Muscle of leg (tissue), 16 donors: ENCODE measurements at places on chromosomes 2 and 18. TPM values are rescaled to one million over a fixed set of nuclear protein-coding genes. Genes with fewer than 3 reads are reported as not detected.

Gene VWA3B
- total RNA-seq, result 0.13 TPM

Gene ALK
- total RNA-seq, result 0.04 TPM

Gene ASB3
- 20.2 TPM for total RNA-seq

Gene CAD
- total RNA-seq, result 16.9 TPM

Gene TGFA
- 0.44 TPM for total RNA-seq

Gene IL36RN
- not detected for total RNA-seq

Gene BCL2L11
- total RNA-seq, result 6.3 TPM

Gene ASNSD1
- 49.7 TPM for total RNA-seq

Gene CTAGE1
- not detected for total RNA-seq

DNA sequence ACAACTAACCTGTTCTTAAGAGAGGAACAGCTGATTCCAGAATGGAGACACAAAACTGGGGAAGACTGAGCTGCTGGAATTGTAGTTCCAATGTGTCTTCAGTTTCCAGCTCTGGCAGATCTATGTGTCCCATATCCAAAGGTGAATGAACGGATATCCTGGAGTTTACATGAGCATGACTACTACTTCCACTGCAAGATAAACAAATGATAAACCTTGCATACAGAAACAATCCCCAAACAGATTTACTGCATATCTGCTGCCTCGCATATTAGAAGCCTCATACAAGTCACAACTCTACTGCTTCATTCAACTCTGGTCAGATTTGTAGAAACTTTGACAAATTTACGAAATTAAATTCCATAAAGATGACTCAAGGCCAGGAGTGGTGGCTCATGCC lies 15.0 kb downstream of the RTTN start:
- no peaks in the 10 kb centered on the region for H3K4me1 ChIP-seq
- no peaks in the 10 kb centered on the region for H3K27me3 ChIP-seq
- H3K27ac ChIP-seq, result no peak overlapping the region
- DNase-seq, result no peak

DNA sequence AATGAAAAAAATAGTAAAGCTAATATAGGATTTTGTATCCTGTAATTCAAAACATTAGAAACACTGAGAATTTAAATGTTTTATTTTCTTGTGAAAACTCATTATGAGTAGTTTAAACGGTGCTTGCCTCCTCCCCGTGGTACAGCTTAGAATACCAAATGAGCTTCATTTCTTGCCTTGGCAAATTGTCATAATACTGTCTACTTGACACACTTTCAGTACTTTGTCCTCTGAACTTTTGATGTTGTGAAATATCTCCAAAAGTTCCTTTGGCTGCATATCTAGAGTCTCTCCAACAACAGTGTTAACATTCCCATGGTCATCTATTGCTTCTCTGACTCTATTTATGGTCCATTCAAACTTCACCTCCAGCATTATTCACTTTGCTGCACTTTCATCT lies 61.9 kb upstream of the EPB41L5 start:
- peaks cover 3% of the 10 kb centered on the region for H3K36me3 ChIP-seq
- DNase-seq, result no peak
- no peaks in the 10 kb centered on the region for H3K4me1 ChIP-seq
- H3K27ac ChIP-seq, result no peak overlapping the region

DNA sequence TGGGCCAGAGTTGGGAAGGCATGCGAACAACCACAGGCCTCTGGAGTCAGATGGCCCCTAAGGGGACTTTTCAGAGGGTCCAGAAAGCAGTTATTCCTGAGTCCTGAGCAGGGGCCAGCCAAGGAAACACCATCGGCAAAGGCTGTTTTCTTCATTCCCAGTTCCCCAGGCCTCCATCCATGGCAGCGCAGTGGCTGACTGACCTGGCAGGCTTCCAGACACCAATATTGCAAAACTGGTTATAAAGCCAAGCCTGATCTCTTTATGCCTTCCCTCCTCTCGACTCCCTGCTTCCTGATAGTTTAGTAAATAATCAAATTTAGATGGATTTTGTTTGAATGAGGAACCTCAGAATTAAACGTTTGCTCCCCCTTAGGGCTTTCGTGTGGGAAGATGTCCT lies 133.4 kb upstream of the ITGA6 start:
- no peaks in the 10 kb centered on the region for H3K36me3 ChIP-seq
- peak; percentile 56 for DNase-seq
- no peak overlapping the region for H3K27ac ChIP-seq
- H3K4me1 ChIP-seq, result peaks cover 10% of the 10 kb centered on the region

DNA sequence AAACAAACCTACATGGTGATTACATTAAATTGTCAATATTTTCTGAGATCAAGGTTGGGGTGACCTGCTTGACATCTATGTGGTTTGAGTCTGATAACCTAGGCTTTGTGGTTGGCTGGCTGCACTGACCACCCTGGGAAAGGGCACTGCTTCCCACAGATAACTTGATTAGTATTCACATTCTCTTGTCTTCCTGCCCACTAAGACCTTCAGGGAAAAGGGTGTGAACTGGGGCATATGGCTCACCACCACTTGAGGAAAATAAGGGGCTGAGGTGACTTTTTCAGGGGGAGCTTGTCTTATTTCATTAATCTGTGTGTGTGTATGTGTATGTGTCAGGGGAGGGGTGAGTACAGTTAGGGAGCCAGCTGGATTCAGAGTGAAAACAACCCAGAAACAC lies 1.5 kb downstream of the SMYD1 start:
- H3K36me3 ChIP-seq, result no peaks in the 10 kb centered on the region
- H3K4me3 ChIP-seq, result peak overlapping the region; percentile 54
- H3K4me1 ChIP-seq, result peaks cover 12% of the 10 kb centered on the region
- peak overlapping the region; percentile 97 for H3K27ac ChIP-seq
- DNase-seq, result no peak

- peaks cover 4% of the 10 kb centered on the region for H3K36me3 ChIP-seq
- no peak overlapping the region for H3K27ac ChIP-seq
- no peak overlapping the region for H3K4me3 ChIP-seq
Measured at GRCh38 chr2:167962436-167963226, 284.8 kb downstream of the STK39 start.

DNA sequence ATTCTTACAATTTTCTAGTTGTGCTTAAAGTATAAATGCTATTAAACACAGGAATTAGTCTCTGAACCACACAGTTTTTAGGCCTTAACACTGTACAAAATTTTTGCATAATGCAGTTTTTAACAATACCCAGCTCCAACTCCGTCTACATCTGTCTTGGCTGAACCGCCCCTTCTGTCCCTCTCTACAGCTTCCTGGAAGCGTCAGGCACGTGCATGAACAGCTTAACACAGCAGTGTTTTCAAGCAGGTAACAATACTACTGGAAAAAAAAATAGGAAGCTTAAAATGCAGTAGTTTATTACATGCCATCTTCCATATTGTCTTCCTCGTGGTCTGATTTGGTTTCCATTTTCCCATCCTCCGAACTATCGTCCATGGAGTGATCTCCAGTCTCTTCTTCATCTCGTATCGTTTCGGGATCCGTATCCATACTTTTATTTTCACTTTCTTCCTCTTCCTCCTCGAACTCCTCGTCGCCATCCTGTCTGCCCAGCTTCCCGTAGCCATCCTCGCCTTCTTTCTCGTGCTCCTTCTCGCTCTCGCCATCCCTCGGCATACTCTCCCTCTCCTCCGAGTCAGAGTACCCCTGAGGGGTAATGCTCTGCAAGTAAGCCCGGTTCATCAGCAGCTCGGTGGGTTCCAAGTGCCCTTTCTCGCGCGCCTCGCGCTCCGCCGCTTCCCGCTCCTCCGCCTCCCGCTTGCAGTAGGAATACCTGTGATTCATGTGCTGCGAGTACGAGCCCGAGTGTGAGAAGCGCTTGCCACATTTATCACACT lies 130.6 kb downstream of the ZEB2 start:
- no peak overlapping the region for H3K4me3 ChIP-seq
- no peaks in the 10 kb centered on the region for H3K4me1 ChIP-seq
- H3K36me3 ChIP-seq, result peaks cover 34% of the 10 kb centered on the region
- no peak for DNase-seq
- no peaks in the 10 kb centered on the region for H3K27me3 ChIP-seq

- H3K4me3 ChIP-seq, result no peak overlapping the region
- no peaks in the 10 kb centered on the region for H3K4me1 ChIP-seq
- H3K27me3 ChIP-seq, result no peaks in the 10 kb centered on the region
- peak; percentile 22 for DNase-seq
- no peaks in the 10 kb centered on the region for H3K36me3 ChIP-seq
Measured at GRCh38 chr18:47346016-47346415, 94.6 kb upstream of the SKOR2 start.

- H3K27me3 ChIP-seq, result no peaks in the 10 kb centered on the region
- peak; percentile 84 for DNase-seq
Measured at GRCh38 chr18:712401-713134, at the start of gene ENOSF1. Gene ENOSF1 (minus strand): TSS chr18:712630. CDS start chr18:712587, 43 bp downstream.

- H3K27ac ChIP-seq, result no peak overlapping the region
- no peak overlapping the region for H3K4me3 ChIP-seq
- H3K27me3 ChIP-seq, result no peaks in the 10 kb centered on the region
- no peaks in the 10 kb centered on the region for H3K36me3 ChIP-seq
- H3K4me1 ChIP-seq, result peaks cover 24% of the 10 kb centered on the region
Measured at GRCh38 chr2:234288974-234289455, 207.9 kb downstream of the ARL4C start.

DNA sequence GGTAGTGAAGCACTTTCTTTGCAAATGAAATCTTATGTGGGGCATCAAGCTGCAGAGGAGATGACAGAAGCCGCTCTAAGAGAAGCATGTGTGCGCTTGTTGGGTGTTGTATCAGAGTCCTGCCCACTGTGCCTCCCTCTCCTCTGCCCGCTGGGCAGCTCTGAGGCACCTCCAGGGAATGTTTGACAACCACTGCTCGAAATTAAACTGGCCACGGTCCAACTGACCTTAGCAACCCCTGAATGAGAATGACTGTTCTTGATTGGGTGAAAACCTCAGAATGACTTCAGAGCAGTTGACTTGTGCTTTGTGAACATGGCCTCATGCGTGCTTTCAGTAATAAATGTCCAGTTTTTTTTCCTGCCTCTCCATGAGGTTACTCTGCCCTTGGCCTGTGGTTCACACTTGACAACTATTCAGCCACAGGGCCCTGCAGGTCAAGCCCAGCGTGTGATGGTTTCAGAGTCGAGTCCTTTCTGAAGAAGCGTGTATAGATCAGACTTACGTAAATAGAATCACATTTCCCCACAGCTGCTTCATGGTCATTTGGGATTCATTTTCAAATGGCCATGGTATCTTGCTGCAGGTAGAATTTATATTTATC lies 94.9 kb downstream of the SLC4A3 start:
- no peak for DNase-seq
- H3K4me1 ChIP-seq, result peaks cover 5% of the 10 kb centered on the region
- H3K36me3 ChIP-seq, result no peaks in the 10 kb centered on the region
- no peak overlapping the region for H3K27ac ChIP-seq

DNA sequence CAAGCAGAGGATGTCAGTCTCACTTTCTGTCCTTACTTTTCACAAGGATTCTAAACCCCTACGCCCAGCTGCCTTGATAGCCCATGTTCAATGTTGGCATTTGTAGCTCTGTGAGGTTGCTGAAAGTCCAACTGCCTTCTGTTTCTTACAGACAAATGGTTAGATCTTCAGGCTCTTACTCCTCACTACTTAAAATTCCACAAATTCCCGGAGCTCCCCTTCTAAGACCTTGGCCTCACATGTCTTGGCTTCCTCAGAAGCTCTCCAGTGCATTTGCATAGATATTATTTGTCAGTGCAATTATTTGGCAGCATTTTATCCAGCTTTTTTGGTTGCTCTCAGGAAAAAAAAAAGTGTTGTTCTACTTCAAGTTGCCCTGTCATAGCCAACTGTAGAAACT lies 453.7 kb upstream of the CELF4 start:
- H3K27me3 ChIP-seq, result no peaks in the 10 kb centered on the region
- H3K36me3 ChIP-seq, result no peaks in the 10 kb centered on the region
- H3K4me3 ChIP-seq, result no peak overlapping the region
- no peaks in the 10 kb centered on the region for H3K4me1 ChIP-seq
- no peak overlapping the region for H3K27ac ChIP-seq

- no peaks in the 10 kb centered on the region for H3K36me3 ChIP-seq
- H3K27me3 ChIP-seq, result no peaks in the 10 kb centered on the region
- H3K4me1 ChIP-seq, result no peaks in the 10 kb centered on the region
- no peak overlapping the region for H3K27ac ChIP-seq
- H3K4me3 ChIP-seq, result no peak overlapping the region
- no peak for DNase-seq
Measured at GRCh38 chr18:25998461-25998860, 92.0 kb downstream of the SS18 start.

GRCh38 chr18:51279367-51279984 lies 82.0 kb upstream of the MEX3C start:
- no peak overlapping the region for H3K27ac ChIP-seq
- no peaks in the 10 kb centered on the region for H3K27me3 ChIP-seq
- H3K4me3 ChIP-seq, result no peak overlapping the region

DNA sequence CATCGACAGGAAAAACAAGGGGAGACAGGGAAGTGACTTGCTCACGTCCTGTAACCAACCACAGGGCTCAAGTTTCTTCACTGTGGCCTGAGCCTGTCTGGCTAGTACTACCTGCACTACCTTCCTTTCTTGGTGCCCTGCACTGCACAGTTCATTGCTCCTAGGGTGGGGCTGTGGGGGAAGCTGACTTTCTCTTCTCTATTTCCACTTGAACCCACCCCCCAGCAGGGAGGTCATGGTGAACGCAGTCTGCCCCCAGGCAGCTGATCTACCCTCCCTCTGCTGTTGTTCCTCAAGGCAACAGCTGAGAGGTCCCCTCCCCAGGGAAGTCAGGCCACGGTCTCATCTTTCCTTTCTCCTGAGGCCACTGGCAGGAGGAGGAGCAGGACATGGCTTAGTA lies 532.1 kb downstream of the SOX11 start:
- no peaks in the 10 kb centered on the region for H3K36me3 ChIP-seq
- no peak overlapping the region for H3K4me3 ChIP-seq
- H3K27ac ChIP-seq, result no peak overlapping the region
- DNase-seq, result peak; percentile 44

- H3K36me3 ChIP-seq, result no peaks in the 10 kb centered on the region
- peak overlapping the region; percentile 33 for H3K4me3 ChIP-seq
- peaks cover 2% of the 10 kb centered on the region for H3K27me3 ChIP-seq
Measured at GRCh38 chr2:126885751-126886210, 12.9 kb upstream of the TEX51 start.

- H3K27ac ChIP-seq, result no peak overlapping the region
- no peak for DNase-seq
- H3K4me1 ChIP-seq, result no peaks in the 10 kb centered on the region
- no peak overlapping the region for H3K4me3 ChIP-seq
Measured at GRCh38 chr2:70385966-70386595, 84.2 kb upstream of the FAM136A start.

GRCh38 chr2:84894758-84895520 lies 10.5 kb upstream of the TMSB10 start:
- no peak overlapping the region for H3K4me3 ChIP-seq
- no peaks in the 10 kb centered on the region for H3K27me3 ChIP-seq
- H3K27ac ChIP-seq, result no peak overlapping the region
- H3K4me1 ChIP-seq, result peaks cover 30% of the 10 kb centered on the region

DNA sequence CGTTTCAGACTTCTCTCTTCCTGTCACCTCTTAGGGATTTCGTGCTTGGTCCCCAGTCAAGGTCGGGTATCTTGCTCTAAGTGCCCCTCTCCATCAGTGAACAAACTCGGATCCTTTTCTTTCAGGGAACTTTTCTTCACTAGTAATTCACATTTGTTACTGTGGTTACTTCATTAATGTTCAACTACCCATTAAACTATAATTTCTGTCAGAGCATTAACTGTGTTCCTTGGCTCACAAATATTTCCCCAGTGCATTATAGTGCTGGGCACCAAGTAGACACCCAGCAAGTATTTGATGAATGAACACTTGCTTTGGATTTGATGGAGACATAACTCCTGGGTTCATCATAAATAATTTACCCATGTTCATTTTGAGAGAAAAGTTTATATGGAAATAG lies 209.7 kb upstream of the KCNJ3 start:
- H3K27ac ChIP-seq, result no peak overlapping the region
- no peak for DNase-seq
- H3K27me3 ChIP-seq, result no peaks in the 10 kb centered on the region
- H3K36me3 ChIP-seq, result no peaks in the 10 kb centered on the region
- H3K4me1 ChIP-seq, result no peaks in the 10 kb centered on the region

- H3K4me1 ChIP-seq, result no peaks in the 10 kb centered on the region
- no peaks in the 10 kb centered on the region for H3K27me3 ChIP-seq
- DNase-seq, result no peak
- no peak overlapping the region for H3K27ac ChIP-seq
- H3K36me3 ChIP-seq, result no peaks in the 10 kb centered on the region
Measured at GRCh38 chr2:117411983-117412382, 402.5 kb upstream of the DDX18 start.
